ENCODE measurements at places on chromosomes 6 and 20.

DNA sequence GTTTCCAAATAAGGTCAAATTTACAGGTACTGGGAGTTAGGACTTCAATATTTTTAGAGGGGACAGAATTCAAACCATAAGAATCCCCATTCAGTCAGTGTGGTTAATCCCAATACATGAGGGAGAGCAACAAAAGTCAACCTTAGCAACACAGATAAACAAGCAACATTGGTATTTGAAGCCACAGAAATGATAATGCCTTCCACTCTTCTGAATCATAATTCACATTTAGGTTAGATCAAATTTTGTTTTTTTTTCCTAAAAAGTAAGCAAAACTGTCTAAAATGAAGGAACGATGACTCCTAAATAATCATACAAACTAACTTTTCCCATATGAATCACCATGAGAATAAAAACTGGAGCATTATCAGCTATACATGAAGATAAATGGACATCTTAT, 246.0 kb upstream of the TENT5A start:
- DNase-seq = no peak

DNA sequence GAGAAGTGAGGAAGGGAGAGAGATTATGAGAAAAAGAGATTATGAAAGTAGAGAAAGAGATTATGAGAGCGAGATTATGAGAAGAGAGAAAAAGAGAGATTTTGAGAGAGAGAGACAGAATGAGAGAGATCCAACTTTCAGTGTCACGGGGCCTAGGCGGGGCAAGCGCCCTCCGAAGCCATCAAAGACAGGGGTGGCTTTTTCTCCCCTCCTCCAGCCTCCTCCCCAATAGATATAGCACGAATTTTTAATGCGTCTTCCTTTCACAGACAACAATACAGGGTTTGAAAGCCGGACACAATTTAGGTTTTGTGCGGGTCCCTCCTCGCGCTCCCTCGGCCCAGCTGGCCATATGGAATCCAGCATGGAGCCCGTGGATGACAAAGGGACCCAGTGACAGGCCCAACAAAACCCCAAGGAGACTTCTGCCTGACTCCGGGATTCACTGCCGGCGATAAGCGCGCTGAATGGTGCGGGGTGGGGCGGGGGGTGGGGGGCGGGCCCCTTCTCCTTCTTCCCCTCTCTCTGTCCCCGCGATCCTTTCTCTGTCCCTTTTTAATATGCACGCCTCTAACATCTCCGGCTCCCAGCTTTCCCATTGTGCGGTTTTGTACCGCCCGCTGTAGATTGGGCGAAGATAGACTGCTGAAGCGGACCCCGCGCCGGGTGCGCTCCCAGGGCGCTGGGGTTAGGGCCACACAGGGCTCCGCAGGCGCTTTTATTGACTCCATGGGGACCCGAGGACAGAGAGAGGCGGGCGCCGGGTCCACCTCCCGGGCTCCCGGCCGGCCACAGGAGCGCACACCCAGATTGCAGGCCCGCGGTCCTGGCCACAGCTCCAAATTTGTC, 5.4 kb downstream of the NKX2-2 start:
- no peak for DNase-seq

GRCh38 chr6:44353336-44353735, 10.9 kb downstream of the SPATS1 start:
- peak; percentile 46 for DNase-seq

DNA sequence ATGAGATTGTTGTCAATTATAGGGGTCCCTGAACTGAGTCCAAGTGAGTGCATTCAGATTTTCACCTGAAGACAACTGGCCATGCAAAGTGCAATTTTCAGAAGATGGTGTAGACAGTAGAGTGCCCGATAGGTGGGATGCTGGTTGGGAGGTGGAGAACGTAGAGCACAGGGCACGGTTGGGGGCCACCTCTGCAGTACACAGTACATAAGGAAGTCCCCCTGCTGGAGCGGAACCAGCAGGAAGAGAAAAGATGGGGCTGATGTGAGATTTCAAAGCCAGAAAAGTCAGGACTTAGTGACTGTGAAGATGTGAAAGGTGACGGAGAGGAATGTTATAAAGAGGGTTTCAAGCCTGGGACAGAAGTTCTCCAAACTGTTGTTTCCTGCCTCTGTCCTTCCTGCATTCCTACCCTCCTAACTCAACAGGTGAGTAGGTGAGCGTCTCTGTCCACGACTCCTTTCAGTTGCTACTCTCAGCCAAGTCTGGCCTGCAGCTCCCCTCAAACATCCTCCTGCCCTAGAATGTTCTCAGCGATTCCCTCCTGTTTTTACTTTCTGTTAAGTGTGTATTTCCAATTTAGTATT, 330.8 kb downstream of the PRL start:
- no peak for DNase-seq

DNA sequence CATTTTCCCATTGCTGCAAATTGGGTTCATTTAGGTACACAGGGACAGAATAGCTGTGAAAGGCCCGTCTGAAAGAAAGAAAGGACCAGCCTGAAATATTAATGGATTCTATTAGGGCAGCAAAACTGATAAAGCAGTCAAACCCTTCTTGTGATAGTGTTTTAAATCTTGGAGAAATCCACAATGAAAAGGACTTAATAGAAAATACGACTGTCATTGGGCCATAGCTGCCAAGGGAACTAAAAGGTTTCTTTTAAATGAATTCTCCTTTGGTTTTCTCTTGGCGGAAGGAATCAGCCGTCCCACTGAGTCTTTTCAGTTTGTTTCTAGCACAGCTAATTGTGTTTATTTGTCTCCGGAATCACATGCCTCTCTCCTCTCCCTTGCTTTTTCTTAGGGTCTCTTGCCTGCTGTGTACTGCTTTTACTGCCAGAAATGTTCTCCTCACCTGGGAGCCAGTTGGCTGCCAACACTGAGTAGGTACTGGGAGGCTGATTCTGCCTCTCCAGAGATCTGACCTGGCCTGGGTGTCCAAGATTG, 11.3 kb downstream of the PAQR8 start:
- DNase-seq = no peak

DNA sequence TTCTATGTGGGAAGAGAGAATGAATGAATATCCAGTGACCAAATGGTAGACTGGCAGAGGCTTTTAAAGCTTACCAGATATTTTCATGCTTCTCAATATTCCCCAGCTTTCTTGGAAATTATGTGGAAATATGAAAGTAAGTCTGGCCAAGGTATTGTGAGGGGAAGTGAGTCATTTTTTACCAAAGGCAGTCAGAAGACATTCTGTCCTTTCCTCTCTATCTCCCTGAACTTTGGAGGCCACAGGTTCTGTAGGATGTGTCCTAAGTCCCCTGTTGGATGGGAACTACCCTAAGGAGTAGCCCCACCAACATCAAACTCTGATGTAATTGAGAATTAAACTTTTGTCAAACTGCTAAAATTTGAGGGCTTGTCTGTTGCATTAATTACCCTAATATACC, 593.8 kb upstream of the NRSN1 start:
- DNase-seq = no peak

DNA sequence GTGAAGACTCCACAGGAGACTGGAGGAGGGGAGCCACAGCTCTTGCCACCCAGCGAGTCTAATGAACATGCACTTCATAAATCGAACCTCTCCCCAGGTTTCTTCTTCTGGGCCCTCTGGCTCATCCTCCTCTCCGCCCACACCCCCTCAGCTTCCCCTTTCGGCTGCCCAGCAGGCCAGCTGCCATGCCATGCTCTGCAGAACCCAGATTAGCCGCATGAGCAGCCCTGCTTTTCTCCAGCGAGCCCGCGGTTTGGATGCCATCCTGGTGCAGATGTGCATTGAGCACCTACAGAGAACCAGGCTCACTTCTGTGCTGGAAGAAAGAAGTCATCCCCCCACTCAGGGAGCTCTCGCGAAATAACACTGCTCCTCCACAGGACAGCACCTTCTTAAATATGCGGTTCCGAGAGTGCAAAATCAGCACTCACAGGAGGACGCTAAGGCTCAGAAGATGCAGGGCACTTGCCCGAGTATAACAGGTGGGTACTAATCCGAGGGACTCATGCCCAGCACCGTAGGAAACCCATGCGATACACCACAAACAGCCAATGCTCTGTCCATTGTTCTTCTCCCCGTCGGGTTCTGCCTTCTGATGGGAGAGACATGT, 143.0 kb upstream of the THBS2 start:
- DNase-seq = no peak

DNA sequence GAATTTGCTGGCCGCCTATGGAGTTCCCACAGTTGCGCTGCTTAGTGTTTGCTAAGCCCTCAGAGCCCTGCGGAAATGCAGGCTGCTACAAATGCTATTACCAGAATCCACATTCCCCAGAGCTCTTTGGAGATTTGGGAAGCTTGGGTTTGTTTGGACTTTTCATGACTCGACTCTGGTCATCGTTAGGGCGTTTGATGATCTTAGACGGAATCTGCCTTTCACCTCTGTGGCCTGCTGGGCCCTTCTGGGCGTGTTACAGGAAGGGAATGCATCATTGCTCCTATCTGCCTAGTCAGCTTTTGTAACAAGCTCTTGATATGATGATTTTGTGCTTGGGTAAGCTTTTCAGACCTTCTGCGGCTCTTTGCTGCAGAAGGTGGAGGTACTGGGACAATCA, 50.8 kb downstream of the EYA2 start:
- DNase-seq = no peak
